ENCODE measurements at places on chromosomes 2 and 18.

GRCh38 chr2:7375901-7376300 lies 458.7 kb downstream of the RNF144A start:
- DNase-seq: no peak

GRCh38 chr2:116537811-116538210 lies 1276.7 kb upstream of the DDX18 start:
- no peak for DNase-seq

DNA sequence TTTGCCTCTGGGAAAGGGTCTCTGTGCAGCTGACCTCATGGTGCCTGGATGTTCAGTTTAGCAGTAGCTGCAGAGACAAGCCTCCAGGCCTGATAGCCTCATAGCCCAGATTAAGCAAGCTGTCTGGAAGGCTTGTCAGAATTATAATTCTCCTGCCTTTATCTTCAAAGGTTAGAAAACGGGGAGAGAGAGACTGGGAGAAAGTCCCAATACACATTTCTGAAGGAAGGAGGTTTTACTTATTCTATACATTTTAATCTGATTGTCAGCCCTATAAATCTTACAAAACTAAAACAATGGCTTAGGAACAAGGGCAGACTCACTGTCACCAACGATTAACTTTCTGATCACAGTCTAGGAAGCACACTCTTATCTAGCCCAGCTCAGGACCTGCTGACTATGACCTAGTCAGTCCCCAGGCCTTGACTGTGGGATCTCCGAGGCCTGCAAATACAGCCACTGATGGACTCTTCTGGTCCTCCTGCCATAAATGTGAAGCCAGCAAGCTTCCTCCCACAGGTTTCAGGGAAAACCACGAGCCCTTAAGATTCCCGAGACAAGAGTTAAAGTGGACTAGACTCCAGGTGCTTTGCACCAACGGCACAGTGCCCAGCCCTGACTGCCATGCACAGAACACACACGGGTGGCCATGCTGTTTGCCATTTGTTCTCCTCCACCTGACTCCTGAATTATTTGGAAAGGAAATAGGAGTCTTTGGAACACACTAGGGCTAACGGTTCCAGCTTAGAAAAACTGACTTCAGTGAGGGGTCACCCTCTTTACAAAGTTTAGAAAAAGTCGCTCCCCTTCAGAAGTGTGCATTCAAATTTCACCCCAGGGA lies 111.4 kb upstream of the SMAD7 start:
- no peak for DNase-seq

GRCh38 chr2:71250935-71251334 lies 24.0 kb upstream of the PAIP2B start:
- DNase-seq: no peak

DNA sequence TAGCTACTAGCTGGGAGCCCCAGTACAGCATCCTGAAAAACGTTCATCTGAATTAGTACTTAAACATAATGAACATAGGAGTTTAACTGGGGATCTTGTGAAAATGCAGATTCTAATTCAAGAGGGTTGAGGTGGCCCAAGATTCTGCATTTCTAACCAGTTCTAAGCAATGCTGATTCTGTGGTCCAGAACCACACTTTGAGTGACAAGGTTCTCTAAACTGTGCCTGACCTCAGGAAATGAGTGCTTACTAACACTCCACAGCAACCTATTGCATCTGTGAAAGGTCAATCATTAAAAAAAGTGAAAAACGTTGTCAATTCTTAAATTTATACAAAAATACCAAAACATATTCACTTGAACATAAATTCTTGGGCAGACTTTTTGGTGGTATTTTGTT lies 157.1 kb upstream of the ZFP36L2 start:
- no peak for DNase-seq

DNA sequence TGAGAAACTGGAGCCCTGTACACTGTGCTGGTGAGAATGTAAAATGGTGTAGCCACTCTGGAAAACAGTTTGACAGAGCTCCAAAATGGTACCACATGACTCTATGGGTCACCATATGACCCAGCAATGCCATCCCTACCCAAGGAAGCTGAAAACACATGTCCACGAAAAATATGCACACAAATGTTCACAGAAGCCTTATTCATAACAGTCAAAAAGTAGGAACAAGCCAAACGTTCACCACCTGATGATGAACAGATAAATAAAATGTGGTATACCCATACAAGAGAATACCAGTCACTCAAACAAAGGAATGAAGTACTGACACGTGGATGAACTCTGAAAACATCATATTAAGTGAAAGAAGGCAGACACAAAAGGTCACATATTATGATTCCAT lies 4.6 kb downstream of the AFG3L2 start:
- DNase-seq: no peak

- no peak for DNase-seq
These were observed 3.9 kb upstream of the SERPINB2 start for GRCh38 chr18:63883617-63884016.

GRCh38 chr18:36809590-36810381 lies 19.0 kb downstream of the TPGS2 start:
- DNase-seq: peak; percentile 75

DNA sequence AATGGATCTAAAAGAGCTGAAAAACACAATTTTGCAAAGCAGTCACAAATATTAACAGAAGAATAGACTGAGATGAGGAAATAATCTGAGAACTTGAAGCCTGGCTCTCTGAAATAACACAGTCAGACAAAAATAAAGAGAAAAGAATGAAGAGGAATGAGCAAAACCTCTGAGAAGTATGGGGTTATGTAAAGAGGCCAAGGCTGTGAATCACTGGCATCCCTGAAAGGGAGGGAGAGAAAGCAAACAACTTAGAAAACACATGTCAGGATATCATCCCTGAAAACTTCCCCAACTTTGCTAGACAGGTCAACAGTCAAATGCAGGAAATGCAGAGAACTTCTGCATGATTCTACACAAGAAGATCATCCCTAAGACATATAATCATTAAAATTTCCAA lies 73.5 kb upstream of the LHCGR start:
- DNase-seq: no peak

DNA sequence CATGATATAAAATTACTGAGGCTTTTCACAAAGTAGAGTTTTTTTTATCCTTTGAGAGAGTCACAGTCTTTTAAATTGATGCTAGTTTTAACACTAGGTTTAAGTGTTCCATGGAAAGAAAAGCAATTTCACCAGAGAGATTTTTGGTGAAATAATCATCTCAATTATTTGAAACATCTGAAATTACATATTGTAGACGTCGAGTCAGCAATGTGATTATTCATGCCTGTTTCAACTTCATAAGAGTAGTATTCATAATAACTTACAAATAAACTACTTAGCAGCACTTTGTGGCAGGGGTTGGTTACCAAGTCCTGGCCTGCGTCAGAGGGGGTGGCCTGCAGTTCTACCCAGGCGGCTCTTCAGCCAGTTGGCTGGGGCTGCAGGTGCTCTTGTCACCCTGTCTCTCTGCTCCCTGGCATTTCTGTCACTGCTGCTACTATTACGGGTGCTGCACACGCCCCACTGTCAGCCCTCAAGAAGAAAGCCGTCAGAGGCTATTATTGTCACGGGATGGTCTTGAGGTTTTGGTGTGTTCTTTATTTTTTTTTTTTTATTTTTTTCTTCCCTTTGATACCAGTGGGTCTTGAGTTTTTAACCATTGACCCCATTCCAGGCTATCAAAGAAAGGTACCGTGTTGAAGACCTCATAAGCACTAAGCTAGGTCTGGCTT lies 50.4 kb downstream of the MALT1 start:
- DNase-seq: no peak

DNA sequence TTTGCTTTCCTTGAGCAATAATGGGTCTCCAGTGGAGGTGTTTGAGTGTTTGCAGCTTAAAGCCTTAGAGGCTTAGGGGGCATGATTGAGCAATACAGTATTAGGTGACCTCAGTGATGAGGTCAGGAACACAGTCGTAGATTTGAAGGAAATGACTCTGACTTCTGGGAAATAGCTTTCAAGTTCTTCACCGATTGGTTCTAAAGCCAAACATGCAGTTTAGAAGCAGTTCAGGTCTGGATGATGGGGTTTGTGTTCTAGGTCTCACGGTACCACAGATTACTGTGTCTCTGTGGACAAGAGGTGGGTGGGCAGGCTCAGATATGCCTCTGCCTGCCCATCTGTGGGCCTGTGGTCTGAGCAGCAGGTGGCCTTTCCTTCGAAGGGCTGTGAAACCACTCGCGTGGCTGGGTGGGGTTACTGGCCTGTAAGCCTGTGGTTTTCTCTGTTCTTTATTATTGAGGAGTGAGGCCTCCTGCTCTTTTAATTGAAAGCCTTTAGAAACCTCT lies 7.8 kb downstream of the MTHFD2 start:
- peak; percentile 67 for DNase-seq

GRCh38 chr2:134083548-134083947 lies 170.3 kb upstream of the MGAT5 start:
- no peak for DNase-seq

DNA sequence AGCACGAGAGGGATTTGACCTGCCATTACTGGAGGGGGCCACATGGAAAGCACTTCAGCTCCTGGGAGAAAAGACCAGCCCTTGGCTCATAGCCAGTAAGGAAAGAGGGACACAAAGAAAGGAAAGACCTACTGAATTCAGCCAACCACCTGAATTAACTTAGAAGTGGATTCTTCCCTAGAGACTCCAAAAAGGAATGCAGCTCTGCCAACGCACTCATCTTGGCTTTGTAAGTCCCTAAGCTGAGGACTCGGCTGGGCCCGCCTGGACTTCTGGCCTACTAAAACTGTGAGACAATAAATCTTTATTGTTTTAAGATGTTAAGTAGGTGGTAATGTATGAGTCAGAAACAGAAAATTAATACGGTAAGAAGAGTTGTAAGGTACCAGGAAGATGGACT lies 11.5 kb downstream of the ATF2 start:
- no peak for DNase-seq

DNA sequence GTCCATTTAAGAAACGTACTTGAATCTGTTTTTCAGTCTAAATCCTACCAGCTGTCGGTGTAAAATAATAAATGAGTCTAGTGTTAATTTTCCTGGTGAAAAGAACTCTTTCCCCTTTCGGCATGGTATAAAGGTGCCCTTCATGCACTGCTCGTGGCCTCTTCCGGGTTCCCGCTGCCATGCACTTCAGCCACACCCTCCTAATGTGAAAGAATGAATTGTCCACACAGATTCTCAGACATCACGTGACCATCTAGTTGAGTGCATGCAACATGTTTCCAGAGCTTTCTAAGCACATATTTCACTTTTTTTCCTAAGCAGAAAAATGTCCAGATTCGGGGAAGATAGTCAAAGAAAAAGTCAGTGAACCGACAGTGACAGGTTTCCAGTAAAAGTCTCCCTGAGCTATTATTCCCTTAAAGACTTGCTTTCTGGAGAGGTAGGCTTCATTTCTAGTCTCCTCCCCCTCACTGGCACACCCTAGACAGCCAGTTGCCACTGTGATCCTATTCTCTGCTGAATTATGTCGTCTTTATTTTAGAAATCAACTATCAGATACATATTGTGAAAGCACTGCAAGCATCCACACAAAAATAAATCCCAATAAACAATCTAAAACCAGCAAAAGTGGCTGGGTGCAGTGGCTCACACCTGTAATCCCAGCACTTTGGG lies 65.9 kb upstream of the RPL31 start:
- no peak for DNase-seq

DNA sequence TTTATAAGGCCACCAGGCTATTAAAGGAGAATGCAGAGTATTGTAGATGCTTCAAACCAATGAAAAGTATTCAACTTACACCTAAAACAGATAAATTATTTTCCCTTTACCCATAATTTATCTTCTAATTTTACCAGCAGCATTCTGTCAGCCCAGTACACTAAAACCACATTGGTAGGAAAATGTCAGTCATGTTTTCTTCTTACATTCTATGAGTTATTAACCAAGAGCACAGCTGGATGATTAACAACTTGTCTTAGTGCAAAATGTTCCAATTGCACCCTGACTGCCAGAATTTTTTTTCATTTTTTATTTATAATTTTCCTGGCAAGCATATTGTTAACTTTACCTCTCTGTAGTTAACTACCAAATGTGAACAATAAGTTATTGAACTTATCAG lies 79.0 kb upstream of the WDR75 start:
- DNase-seq: no peak

DNA sequence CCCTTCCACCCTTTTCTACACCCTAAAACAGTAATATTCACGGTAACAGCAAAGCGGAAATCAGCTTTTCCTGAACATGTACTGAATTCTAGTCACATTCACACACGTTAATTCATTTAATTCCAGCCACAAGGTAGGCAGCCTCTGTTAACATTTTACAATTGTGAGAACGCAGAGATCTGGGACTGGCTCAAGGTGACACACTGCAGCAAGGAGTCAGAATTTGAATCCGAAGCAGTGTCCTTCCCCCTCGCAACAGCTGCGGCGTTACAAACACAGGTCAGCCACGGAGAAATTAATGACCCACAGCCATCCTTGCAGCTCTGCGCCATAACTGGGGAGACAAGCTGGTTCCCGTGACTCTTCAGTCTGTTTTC lies 818 bp upstream of the SLC20A1 start:
- DNase-seq: no peak

DNA sequence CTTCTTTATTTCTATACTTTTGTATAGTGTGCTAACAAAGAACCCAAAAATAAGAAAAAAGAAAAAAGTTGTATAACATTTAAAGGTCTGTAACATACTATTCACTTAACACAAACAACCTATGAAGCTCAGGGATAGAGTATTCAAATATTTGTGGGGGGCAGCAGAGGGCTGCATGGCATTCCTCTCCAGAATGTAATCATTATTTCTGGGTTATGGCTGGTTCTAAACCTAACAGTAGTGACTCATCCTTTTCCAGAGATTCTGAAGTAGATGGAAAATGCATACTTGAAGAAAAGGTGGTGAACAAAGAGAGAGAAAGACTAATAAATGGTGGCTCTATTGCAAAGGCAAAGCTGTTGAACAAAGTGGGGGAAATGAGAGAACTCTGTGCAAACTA lies 249.4 kb downstream of the NRXN1 start:
- no peak for DNase-seq

GRCh38 chr2:209821806-209822205 lies 50.2 kb downstream of the UNC80 start:
- DNase-seq: no peak

DNA sequence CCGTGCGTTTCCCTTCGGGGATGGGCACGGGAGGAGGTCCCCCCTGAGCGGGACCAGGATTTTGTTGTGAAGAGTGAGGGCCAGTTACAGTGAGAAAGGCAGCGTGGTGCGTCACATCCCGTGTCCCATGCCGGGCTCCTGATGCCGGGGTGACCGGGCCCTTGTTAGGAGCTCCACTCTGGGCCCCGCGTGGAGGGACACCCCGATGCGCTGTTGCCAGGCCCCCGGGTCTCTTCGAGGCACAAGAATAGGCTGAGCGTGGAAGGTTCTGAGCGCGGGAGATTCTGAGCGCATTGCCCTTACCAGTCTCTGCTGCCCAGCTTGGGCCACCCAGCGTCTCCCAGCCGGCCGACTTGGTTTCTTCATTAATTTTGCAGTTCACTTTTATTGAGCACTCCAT lies 17.6 kb downstream of the CTDP1 start:
- DNase-seq: no peak

GRCh38 chr2:9748577-9748976 lies 94.7 kb upstream of the TAF1B start:
- no peak for DNase-seq

- DNase-seq: peak; percentile 27
These were observed 48.5 kb upstream of the CCDC195 start for GRCh38 chr2:224764565-224765236.

GRCh38 chr2:215328066-215328465 lies 16.2 kb downstream of the ATIC start:
- no peak for DNase-seq

- no peak for DNase-seq
These were observed 45.2 kb upstream of the NOSTRIN start for GRCh38 chr2:168757223-168757622.

Measured in CD4-positive, alpha-beta T cell treated with Interleukin-17A for 1 hour (primary cell).